ENCODE measurements at places on chromosomes 2 and 18.

GRCh38 chr18:55142410-55142809 lies 183.1 kb upstream of the CCDC68 start:
- no peak for DNase-seq

- DNase-seq: no peak
These were observed 166.0 kb downstream of the EHBP1 start for GRCh38 chr2:62871506-62871905.

DNA sequence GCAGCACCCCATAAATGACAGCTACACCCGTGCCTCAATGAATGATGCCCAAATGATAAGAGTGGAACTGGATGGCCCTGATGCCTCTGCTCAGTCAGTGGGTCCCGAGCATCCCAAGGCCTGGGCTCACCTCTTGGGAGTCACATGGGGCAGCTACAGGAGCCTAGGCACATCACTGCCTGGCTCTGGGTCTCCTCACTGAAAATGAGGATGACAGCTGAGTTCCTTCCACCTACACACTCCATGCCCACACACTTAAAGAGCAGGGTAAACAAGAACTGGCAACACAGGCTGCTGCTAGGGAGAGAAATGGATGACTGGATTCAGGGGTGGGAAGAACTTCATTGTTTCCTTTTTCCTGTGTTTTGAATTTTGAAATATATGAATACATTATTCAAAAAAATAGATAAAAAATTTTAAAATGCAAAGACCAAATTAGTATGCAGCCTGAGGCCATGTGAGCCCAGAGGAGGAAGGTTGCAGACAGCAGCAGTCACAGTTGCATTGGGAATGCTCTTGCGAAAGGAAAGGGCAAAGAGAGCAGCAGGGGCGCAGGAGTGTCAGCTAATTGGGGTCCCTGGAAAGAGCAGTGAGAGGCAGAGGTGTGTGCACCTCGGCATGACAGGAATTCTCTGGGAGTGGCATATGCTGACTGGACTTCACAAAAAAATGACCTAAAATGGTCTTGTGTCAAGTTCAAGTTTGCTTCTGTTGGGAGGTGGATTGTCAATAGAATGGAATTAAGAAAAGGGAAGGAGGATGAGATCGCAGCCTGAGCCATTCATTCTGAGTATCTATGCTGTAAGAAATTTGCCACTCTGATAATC lies 327.1 kb downstream of the CELF4 start:
- no peak for DNase-seq

DNA sequence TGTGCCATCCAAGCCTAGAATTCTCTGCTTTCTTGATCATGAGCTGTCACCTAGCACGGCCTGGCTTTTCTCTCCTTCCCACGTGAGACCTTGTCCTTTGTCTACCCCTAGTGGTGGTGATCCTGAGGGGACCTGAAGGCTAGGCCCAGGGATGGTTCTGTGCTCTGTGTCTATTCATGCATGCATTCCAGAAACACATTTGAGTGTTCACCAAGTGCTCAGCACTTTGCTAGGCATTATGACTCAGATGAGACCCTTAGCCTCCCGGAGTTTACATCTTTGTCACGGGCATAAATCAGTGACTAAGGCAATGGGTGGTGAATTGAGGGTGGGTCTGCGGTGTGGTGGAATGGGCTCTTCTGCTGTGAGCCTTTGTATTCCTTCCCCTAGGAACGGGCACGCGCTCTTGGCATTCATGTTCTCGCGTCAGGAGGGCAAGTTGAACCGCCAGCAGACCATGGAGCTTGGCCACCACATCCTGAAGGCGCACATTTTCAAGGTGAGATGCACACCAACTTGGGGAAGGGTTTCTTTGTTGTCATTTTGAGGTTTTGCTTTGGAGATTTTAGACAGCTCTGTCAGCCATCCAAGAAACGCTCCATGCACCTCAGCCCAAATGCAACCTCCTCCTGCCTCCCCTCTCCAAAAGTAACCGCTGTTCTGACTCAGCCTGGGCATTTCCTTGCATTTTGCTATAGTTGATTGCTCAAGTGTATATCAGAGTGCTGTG lies 100.9 kb downstream of the WDSUB1 start:
- DNase-seq: no peak

DNA sequence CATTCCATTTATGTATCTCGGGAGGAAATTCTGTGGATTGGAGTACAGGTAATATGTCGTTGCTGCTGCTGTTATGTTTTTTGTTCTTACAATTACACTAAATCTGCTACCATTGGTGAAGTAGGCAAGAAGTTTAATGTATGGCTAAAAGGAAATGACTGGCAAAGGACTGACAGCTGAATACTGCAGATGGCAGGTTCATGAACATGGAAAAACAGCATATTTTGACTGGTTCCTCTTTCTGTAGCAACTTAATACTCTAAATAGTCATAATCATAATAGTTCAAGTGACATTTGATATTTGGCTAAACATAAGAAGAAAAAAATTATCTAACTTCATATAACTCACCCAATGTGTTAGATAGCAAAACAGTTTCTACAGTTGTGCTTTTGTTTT lies 84.5 kb upstream of the PGAP1 start:
- DNase-seq: no peak

DNA sequence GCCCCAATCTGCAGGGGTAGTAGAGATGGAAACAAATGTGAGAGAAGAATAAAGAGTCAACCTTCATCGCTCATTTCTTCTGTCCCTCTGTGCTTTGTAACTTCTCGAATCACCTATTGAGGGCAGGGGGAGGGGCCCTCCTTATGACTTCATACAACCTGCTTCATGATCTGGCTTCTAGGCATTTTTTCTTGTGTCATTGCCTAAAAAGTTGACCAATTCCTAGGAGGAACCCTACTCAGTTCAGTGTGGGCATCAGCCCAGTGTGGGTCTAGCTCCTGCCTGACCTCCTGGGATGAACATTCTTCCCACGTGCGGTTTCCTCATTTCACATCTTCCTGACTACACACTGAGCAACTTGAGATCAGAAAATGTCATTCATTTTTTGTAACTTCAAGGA lies 46.3 kb upstream of the CREB1 start:
- no peak for DNase-seq
